CD14-positive monocyte (primary cell): ENCODE measurements at places on chromosomes 4 and X. TPM values are rescaled to one million over a fixed set of nuclear protein-coding genes. Genes with fewer than 3 reads are reported as not detected.

CD38 gene
- 4.4 and 5.1 TPM in 2 replicates for polyA plus RNA-seq

PDE5A gene
- 0.82 TPM for polyA plus RNA-seq

ARHGEF38 gene
- polyA plus RNA-seq = not detected

WDR17 gene
- polyA plus RNA-seq = 0.70 and 2.1 TPM in 2 replicates

- DNase-seq = no peak
- no peaks in the 10 kb centered on the region for H3K4me1 ChIP-seq
- no peaks in the 10 kb centered on the region for H3K27me3 ChIP-seq
- H3K27ac ChIP-seq = no peak overlapping the region
- no peak overlapping the region for H3K4me3 ChIP-seq
Observed at GRCh38 chr4:95265814-95266740, 282.7 kb downstream of the UNC5C start.

DNA sequence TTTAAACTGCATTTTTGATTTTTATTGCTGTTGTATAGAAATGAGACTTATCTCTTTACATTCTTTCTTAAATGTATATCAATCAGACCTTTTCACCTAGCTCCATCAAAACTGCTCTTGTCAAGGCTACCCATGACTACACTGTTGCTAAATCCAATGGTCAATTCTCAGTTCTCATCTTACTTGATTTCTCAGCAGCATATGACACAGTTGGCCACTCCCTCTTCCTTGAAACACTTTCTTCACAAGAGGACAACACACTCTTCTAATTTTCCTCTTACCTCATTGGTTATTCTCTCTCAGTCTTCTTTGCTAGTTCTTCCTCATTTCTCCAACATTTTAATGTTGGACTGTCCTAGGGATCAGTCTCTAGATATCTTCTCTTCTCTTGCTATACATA is 94.1 kb upstream of the CITED1 start:
- no peak overlapping the region for H3K27ac ChIP-seq
- no peak overlapping the region for H3K4me3 ChIP-seq
- no peaks in the 10 kb centered on the region for H3K36me3 ChIP-seq

- H3K27me3 ChIP-seq = no peaks in the 10 kb centered on the region
- H3K4me3 ChIP-seq = no peak overlapping the region
- no peaks in the 10 kb centered on the region for H3K4me1 ChIP-seq
- H3K36me3 ChIP-seq = no peaks in the 10 kb centered on the region
- H3K27ac ChIP-seq = no peak overlapping the region
- DNase-seq = no peak
Observed at GRCh38 chr4:15914291-15914690, 24.2 kb downstream of the FGFBP1 start.

DNA sequence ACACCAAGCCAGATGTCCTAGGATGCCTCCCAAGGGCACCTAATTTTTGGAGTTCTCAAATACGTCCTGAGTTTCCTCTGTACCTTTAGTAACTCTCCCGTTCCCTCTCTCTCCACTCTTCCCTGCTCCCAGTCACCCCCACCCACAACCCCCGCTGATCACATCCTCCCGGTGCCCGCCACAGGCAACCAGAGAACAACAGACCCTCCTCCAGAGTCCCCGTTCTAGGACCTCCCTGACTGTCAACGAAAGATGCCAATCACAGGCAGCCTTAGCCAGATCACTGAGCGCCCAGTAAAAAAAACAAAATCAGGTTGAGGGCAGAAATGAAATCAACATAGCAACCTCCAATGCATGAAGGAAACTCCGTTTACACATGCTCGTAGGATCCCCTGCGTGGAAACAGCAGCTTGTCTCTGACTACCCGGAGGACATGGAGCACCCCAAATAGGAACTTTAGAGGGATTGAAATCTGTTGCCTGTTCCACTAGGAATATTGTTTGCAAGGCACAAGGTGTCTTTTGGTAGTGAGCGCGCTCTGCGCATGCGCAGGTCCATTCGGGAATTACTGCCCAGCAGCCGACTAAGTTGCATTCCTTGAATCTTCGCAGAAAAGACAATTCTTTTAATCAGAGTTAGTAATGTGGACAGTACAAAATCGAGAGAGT is at the start of gene GABRB1:
Gene GABRB1 (plus strand): TSS at position 557 of the 668 bp plus-strand sequence.
- H3K36me3 ChIP-seq = no peaks in the 10 kb centered on the region
- peak within 1 kb of the TSS; percentile 65 for H3K4me3 ChIP-seq
- peaks cover 17% of the 10 kb centered on the region for H3K4me1 ChIP-seq
- no peak within 1 kb of the TSS for H3K27ac ChIP-seq
- no peak for DNase-seq
- peaks cover 36% of the 10 kb centered on the region for H3K27me3 ChIP-seq

DNA sequence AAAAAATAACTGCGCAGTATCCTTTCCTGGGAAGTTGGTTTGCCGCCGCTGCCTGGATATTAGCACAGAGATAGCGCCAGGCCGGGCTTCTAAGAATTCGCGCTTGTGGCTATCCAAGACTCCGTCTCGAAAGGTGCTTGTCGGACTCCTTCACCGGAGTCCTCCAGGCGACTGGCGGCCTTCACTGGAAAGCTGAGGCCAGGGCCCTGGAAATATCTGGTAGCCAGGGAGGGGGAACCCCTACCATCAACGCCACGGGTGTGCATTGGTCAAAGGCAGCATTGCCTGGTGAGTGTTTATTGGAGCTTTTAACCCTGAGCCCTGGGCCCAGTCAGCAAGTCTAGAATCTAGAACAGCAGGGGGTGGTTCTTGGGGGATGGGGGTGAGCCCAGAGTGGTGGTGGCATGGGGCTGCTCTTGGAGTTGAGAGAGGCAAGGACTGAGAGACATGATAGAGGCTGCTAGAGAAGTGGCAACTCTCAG is 577 bp upstream of the PIM2 start:
- peak overlapping the region; percentile 59 for H3K27ac ChIP-seq
- peak overlapping the region; percentile 68 for H3K4me3 ChIP-seq
- peaks cover 27% of the 10 kb centered on the region for H3K4me1 ChIP-seq
- H3K27me3 ChIP-seq = no peaks in the 10 kb centered on the region
- peaks cover 20% of the 10 kb centered on the region for H3K36me3 ChIP-seq
- peak; percentile 1 for DNase-seq
